ENCODE measurements at places on chromosomes 16 and 17.

DNA sequence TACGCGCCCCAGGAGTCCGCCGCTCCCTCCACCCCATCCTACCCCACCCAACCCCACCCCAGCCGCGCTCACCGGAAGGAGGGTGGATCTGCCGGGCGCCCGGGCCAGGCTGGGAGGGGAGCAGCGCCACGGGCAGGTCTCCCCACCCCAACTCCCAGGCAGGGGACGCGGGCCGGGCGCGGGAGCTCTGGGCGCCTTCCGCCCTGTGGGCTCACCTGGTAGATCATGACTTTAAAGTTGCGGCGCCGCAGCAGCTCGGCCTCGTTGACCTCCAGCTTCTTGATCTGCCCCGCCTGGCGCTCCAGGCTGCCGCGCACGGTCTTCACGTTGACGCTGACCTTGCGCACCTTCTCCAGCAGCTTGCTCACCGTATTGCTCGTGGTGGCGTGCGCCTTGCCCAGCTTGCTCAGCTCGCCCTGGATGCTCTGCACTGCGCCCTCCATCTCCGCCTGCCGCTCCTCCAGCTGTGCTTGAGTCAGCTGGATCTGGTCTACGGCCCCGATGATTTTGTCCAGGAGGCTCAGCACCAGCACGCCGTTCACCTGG is 571 bp downstream of the CAVIN1 start:
- DNase-seq: no peak

GRCh38 chr17:31488264-31488981 is 96.9 kb downstream of the RAB11FIP4 start:
- no peak for DNase-seq

- DNase-seq: no peak
These were observed 215.6 kb upstream of the CDH5 start for GRCh38 chr16:66150698-66151482.

DNA sequence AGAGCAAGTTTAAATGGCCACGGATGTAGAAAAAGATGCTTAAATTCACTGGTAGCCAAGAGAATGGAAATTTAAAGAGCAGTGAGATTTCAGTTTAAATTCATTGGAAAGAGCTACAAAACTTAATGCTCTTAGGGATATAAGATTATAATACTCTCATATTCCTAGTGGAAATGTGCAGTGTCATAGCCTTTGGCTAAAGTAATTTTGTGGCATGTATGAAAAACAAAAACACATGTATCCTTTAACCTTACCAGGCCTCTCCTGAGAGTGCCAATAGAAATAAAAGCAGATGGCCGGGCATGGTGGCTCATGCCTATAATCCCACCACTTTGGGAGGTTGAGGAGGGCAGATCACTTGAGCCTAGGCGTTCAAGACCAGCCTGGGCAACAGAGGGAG is 289.2 kb downstream of the PHKB start:
- DNase-seq: no peak

GRCh38 chr17:28858801-28859355 is 4.1 kb downstream of the ERAL1 start:
- DNase-seq: no peak

- no peak for DNase-seq
These were observed 30.1 kb downstream of the PRKCB start for GRCh38 chr16:23865853-23866252.

GRCh38 chr16:74094514-74094913 is 202.1 kb upstream of the PSMD7 start:
- no peak for DNase-seq

DNA sequence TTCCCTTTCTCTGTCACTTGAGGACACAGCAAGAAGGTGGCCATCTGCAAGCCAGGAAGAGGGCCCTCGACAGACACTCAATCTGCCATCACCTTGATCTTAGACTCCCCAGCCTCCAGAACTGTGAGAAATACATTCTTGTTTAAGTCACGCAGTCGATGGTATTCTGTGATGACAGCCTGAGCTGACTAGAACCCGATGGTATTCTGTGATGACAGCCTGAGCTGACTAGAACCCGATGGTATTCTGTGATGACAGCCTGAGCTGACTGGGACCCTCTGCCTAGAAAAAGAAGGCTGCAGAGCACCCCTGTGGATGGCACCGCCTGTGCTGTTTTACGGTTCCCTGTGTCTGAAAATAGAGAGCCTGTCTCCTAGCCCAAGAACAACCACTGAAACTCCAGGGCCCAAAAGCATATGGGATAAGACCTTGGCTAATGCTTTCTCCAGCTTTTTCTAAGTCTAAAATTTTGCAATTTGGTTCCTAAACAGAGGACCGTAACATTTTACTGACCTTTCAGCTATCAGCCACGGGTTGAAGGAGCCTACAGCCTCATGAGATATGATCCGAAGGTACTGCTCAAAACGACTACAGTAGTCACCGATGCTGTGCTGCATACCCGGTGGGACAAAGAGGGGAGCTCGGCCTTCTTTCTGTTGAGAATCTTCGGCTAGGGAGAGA is 33.1 kb upstream of the PITPNM3 start:
- DNase-seq: no peak

- DNase-seq: no peak
These were observed 696.9 kb downstream of the WWOX start for GRCh38 chr16:78796221-78796866.

DNA sequence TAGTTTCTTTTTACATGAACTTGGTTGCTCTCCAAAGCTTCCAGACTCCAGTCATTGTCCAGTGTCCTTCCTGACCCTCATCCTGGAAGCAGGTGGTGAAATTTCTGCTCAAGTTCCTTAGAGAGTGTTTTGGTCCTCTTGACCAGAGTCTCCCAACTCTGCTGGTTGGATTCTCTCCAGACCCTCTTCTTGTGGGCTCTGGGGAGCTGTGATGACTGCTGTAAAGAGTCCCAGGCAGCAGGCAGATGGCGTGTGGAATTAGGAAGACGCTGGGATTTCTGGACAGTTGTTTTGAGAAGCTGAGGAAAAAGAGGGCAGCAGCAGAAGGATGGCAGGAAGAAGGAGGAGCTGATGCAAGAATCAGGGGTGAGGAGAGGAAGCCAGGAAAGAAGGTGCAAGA is 1.6 kb upstream of the SEZ6 start:
- no peak for DNase-seq

GRCh38 chr17:78873519-78874340 is 29.3 kb downstream of the CEP295NL start:
- DNase-seq: no peak

GRCh38 chr16:85963753-85964285 is 64.9 kb downstream of the IRF8 start:
- no peak for DNase-seq

- DNase-seq: no peak
These were observed at the start of gene LGALS9 for GRCh38 chr17:27630607-27631410. Gene LGALS9 (plus strand): TSS chr17:27631188. CDS start chr17:27631266, 78 bp downstream.

DNA sequence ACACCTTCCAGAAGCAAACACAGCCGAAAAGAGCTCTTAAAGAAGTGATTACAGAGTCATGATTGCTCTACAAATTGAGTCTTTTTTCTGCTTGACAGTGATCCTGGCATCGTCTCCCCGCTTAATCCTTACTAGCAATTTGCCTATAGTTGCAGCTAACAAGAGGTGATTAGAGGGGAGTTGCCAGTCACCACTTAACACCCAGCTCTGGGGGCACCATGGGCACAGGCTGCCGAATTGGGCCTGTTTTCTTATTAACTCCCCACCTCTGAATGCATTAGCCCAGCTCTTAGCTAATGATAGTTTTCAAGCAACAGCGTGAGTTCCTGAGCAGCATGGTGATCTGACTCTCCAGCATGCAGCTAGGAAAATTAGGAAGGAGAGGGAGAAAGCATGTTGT is 93.5 kb downstream of the RBFOX1 start:
- DNase-seq: no peak

DNA sequence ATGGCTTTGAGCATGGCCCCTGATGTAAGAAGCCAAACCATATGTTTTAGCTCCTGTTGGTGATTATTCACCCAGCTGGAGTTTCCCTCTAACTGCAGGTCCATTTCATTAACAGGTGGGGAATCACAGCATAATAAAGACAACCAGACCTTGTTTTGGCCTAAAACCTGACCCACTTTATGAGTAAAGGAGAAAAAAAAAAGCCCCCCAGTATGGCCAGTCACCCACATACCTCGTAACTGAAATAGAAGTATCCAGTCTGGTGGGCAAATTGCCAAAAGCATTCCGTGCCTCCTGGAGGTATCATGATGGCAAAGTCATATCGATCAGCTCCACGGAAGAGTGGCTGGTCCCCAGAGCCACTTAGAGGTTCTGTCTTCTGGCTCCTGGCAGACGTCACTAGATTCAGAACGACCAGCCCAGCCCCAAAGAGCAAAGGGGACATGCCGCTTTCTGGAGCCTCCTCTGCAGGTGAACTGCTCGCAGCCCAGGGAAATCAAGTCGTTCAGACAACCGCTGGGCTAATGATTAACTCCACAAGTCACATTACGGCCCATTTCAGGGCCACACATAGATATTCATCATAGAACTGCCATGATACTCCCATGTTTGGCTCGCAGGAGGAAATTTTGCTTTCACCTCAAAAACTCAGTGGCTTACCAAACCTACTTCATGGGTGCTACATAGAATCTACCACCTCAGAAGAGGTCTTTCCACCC is at the start of gene TMED6:
TSS of gene TMED6 (minus strand) at position 478 of the 719 bp plus-strand sequence. CDS start at position 445, 33 bp downstream.
- no peak for DNase-seq

GRCh38 chr17:14768923-14769322 is 468.0 kb downstream of the HS3ST3B1 start:
- no peak for DNase-seq

GRCh38 chr16:25593260-25593659 is 98.5 kb upstream of the HS3ST4 start:
- no peak for DNase-seq

GRCh38 chr17:71099003-71099714 is 929.8 kb downstream of the KCNJ2 start:
- no peak for DNase-seq

GRCh38 chr16:12320298-12320706 is 343.8 kb downstream of the SNX29 start:
- no peak for DNase-seq

GRCh38 chr17:235831-236640 is 54.6 kb upstream of the DOC2B start:
- no peak for DNase-seq

GRCh38 chr16:53775821-53776431 is 72.0 kb downstream of the FTO start:
- DNase-seq: no peak

DNA sequence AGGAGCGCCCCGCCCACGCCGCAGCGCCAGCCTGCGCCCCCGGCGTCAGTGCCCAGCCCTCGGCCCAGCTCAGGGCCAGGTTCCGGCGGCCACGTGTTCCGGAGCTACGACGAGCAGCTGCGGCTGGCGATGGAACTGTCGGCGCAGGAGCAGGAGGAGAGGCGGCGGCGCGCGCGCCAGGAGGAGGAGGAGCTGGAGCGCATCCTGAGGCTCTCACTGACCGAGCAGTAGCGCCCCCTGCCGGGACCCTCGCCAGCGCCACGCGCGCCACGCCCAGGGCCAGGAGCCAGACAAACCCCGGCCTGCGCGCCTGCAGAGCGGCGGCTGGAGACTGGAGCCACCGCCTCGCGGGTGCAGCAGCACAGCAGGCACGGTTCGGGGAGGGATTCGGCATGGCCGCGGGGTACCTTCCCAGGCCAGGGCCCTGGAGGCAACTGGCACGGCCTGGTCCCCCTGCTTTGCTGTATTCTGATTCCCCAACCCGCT is 9.3 kb downstream of the CORO6 start:
- peak; percentile 94 for DNase-seq

DNA sequence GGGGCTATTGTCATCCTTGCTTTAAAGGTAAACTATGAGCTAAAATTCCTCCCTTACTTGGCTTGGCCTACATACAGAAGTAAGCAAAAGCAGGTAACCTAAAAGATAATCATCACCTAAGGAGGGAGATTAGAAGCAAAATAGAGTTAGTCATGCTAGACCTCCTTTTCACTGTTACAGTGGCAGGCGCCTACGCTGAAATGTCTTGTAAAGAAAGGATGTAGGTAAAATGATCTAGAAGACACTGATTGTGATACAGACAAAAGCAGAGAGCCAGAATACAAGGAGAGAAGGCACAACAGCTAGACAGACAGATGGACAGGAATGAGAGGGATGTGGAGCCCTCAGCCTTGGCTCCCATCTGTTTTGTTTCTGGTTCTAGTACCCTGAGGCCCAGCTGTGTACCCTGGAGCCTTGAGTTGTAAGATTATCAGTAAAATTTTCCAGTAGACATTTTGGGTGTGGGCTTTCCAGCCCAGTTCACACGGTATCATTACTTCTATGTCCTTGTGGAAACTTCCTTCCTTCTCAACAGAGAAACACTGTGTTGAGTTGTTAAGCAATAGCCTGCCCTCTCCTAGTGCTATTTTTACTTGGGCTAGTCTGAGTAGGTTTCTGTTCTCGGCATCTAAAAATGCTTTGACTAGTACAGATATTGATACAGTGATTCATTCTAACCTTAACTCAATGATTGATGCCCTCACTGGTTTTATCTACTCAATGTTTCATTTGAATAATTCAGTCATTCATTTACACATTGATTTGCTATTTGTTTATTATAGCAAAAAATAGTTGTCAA is 7.7 kb upstream of the C16orf78 start:
- no peak for DNase-seq

Measured in stimulated activated CD4-positive, alpha-beta T cell treated with anti-CD3 and anti-CD28 coated beads, Interleukin-1b, Interleukin-23, amount 100 ng/mL, for 24 hours (primary cell).